ENCODE measurements at places on chromosomes 7 and 10.

GRCh38 chr7:83280671-83281070 lies 118.0 kb upstream of the PCLO start:
- no peaks in the 10 kb centered on the region for H3K27me3 ChIP-seq
- H3K4me3 ChIP-seq = no peak overlapping the region
- H3K36me3 ChIP-seq = no peaks in the 10 kb centered on the region
- H3K4me1 ChIP-seq = no peaks in the 10 kb centered on the region
- DNase-seq = no peak
- H3K27ac ChIP-seq = no peak overlapping the region

DNA sequence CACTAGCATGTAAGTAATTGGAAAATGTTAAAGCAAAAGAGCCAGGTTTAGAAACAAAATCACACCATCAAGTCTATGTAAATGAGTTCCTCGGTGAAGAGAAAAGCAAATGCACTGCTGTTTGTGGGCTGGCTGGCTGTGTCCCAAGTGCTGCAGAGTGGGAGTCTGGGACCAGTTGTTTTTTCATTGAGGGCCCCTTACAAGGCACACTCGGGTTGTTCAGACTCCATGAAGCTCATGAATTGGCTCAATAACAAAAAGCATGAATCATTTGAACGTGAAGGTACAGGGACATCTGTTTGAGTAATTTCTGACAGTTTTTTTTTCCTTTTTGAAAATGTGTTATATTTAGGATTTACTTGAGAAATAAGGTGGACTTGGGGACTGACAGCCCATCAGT lies 28.0 kb downstream of the GRK5 start:
- no peak overlapping the region for H3K4me3 ChIP-seq
- H3K27ac ChIP-seq = peak overlapping the region; percentile 90

GRCh38 chr7:151460474-151460855 lies 20.5 kb upstream of the CRYGN start:
- peak overlapping the region; percentile 60 for H3K4me3 ChIP-seq
- H3K27ac ChIP-seq = peak overlapping the region; percentile 95
- H3K27me3 ChIP-seq = no peaks in the 10 kb centered on the region
- peaks cover 23% of the 10 kb centered on the region for H3K4me1 ChIP-seq
- H3K36me3 ChIP-seq = peaks cover 31% of the 10 kb centered on the region

GRCh38 chr10:122911889-122912484 lies 1.6 kb downstream of the FAM24A start:
- no peak overlapping the region for H3K4me3 ChIP-seq
- H3K27me3 ChIP-seq = peaks cover 11% of the 10 kb centered on the region
- no peaks in the 10 kb centered on the region for H3K36me3 ChIP-seq
- H3K27ac ChIP-seq = no peak overlapping the region
- DNase-seq = peak; percentile 89

GRCh38 chr10:15106352-15107013 lies 9.3 kb downstream of the RPP38 start:
- peak overlapping the region; percentile 21 for H3K27ac ChIP-seq
- no peaks in the 10 kb centered on the region for H3K27me3 ChIP-seq
- peaks cover 32% of the 10 kb centered on the region for H3K36me3 ChIP-seq
- no peak overlapping the region for H3K4me3 ChIP-seq
- no peaks in the 10 kb centered on the region for H3K4me1 ChIP-seq

DNA sequence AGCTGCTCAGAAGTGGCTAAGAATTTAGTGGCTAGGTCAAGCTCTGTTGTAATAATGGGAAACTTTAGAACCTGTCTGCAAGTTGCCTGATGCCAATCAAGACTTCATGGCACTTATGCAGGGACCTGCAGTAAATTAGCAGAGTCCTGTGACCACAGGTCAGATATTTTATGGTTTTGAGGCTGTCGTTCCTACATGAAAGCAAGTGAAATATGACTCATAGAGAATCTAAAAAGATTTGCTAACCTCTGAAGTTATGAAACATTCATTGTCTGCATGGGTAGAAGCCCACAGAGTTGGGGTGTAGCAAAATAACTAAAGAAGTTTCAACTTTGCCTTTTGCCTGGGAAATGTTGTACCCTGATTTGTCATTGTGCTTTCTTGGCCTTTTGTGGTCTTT lies 32.3 kb downstream of the SLC39A12 start:
- no peaks in the 10 kb centered on the region for H3K36me3 ChIP-seq
- H3K27me3 ChIP-seq = no peaks in the 10 kb centered on the region
- no peak for DNase-seq
- peaks cover 2% of the 10 kb centered on the region for H3K4me1 ChIP-seq

DNA sequence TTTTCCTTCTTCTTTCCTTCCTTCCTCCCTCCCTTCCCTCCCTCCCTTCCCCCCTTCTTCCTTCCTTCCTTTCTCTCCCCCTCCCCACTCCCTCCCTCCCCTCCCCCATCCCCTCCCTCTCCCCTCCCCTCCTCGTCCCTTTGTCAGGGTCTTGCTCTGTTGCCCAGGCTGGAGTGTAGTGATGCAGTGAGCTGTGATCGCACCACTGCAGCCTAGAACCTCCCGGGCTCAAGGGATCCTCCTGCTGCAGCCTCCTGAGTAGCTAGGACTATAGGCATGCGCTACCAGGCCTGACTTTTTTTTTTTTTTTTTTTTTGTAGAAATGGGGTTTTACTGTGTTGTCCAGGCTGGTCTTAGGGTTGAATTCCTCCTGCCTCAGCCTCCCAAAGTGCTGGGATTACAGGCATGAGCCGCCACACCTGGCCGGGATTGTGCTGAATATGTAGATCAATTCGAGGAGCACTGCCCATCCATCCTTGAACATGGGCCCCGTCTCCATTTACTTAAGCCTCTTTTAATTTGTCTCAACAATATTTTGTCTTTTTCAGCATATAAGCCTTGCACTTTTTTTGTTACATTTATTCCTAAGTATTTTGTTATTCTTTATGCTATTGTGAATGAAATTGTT lies 23.4 kb downstream of the GRIFIN start:
- no peak overlapping the region for H3K27ac ChIP-seq
- peaks cover 2% of the 10 kb centered on the region for H3K36me3 ChIP-seq
- peaks cover 6% of the 10 kb centered on the region for H3K4me1 ChIP-seq
- H3K4me3 ChIP-seq = no peak overlapping the region
- H3K27me3 ChIP-seq = peaks cover 2% of the 10 kb centered on the region

GRCh38 chr10:73997461-73997786 lies 492 bp upstream of the VCL start:
- H3K4me3 ChIP-seq = peak overlapping the region; percentile 90
- H3K36me3 ChIP-seq = peaks cover 6% of the 10 kb centered on the region
- H3K27me3 ChIP-seq = no peaks in the 10 kb centered on the region
- H3K27ac ChIP-seq = peak overlapping the region; percentile 96

DNA sequence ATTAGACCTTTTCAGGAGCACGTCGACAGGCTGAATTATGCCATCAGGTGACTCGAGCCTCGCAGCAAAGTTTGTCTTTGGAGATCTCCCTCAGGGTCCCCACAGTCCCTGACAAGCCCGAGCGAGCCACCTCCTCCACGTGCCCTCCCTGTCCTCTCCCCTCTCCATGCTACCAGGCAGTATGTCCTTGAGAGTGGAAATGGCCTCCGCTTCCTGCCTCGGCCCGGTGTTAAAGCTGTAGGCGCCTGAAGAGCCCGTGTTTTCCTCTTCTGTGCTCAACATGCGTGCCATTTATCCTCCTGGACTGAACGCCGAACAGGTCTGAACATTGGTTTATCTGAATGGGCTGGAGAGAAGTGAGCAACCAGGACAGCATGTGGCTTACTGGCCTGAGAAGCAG lies 82.6 kb downstream of the GPR26 start:
- DNase-seq = no peak
- no peak overlapping the region for H3K27ac ChIP-seq
- H3K4me1 ChIP-seq = peaks cover 5% of the 10 kb centered on the region
- no peak overlapping the region for H3K4me3 ChIP-seq

DNA sequence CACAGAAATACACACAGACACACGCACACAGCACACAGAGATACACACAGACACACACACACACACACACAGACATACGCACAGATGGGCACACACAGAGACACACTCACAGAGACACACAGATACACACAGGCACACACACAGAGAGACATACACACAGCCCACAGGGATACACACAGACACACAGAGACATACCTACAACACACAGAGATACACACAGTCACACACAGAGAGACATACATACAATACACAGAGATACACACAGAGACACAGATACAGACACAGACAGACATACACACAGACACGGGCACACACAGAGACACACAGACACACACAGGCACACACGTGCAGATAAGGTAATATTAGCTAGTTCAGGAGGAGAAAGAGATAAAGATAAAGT lies 76.9 kb downstream of the EGFR start:
- no peaks in the 10 kb centered on the region for H3K27me3 ChIP-seq
- peaks cover 56% of the 10 kb centered on the region for H3K4me1 ChIP-seq
- H3K36me3 ChIP-seq = no peaks in the 10 kb centered on the region
- no peak overlapping the region for H3K4me3 ChIP-seq
- H3K27ac ChIP-seq = no peak overlapping the region

- H3K27ac ChIP-seq = peak within 1 kb of the TSS; percentile 95
- H3K4me3 ChIP-seq = peak within 1 kb of the TSS; percentile 82
- H3K36me3 ChIP-seq = no peaks in the 10 kb centered on the region
- peak; percentile 77 for DNase-seq
Measured at GRCh38 chr7:99143853-99144672, at the start of gene SMURF1. SMURF1 (minus strand) TSS chr7:99144108; CDS start chr7:99143780, 328 bp downstream.

DNA sequence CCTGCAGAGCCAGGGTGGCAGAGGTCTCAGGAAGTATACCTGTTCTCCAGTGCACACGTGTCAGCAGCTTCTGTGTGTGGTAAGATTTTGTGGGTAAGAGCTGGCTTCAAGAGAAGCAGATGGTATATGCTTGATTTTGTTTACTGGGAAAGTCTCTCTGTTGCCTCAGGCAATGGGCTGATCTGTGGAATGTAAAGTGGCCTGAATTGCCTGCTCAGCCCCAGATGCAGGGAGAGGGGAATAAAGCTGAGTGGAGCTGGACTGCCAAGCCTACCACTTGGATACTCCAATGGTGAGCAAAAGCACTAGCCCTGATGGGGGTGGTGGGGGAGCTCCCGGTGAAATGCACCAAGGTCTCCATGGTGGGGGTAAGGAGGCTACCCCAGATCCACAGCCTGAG lies 156.1 kb downstream of the WDR11 start:
- no peak overlapping the region for H3K4me3 ChIP-seq
- H3K27ac ChIP-seq = no peak overlapping the region
- peaks cover 34% of the 10 kb centered on the region for H3K36me3 ChIP-seq
- DNase-seq = no peak

- no peaks in the 10 kb centered on the region for H3K36me3 ChIP-seq
- no peaks in the 10 kb centered on the region for H3K27me3 ChIP-seq
- peak overlapping the region; percentile 98 for H3K27ac ChIP-seq
- no peak for DNase-seq
- peaks cover 68% of the 10 kb centered on the region for H3K4me1 ChIP-seq
Measured at GRCh38 chr10:110409926-110410325, 87.8 kb upstream of the DUSP5 start.

DNA sequence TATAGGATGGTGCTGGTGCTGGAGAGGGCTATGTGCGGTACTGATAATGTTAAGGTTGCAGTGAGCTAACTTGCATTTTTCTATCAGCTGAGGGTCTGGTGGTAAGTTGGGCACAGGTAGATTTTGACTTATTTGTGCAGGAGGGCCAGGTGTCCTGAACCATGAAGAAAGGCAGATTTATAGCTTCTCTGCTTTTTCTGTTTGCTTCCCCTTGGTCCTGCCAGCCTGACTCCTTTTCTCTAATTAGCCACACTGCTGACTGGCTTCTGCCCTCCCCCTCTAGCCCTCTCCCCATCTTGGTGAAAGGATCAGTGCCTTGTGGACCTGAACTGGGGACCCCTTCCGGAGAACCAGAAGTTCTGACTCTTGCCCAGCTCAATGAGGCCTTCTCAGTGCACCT lies 40.8 kb upstream of the STEAP4 start:
- no peak overlapping the region for H3K4me3 ChIP-seq
- H3K27me3 ChIP-seq = peaks cover 6% of the 10 kb centered on the region
- peaks cover 22% of the 10 kb centered on the region for H3K4me1 ChIP-seq
- H3K36me3 ChIP-seq = no peaks in the 10 kb centered on the region
- no peak overlapping the region for H3K27ac ChIP-seq
- DNase-seq = no peak

DNA sequence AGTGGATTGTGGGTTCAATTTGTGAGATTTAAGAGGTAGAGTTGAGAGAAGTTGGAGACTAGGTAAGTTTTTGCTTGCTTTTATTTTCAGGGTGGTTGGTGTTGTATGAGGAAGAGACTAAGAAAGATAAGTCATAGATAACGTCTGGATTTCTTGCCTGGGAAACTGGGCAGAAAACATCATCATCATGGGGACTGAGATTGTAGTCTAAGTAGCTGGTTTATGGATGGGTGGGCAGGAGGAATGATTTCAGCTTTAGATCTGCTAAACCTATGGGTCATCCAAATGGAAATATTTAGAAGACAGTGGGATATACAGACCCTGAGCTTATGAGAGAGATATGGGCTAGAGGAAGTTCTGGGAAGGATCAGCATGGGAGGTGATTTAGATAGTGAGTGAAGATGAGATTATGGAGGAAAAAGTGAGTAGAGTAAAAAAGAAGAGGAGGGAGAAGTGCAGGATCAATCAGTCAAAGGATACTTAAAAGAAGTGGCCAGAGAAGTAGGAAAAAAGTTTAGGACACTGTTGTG lies 169.8 kb downstream of the WNT2 start:
- DNase-seq = no peak
- peaks cover 12% of the 10 kb centered on the region for H3K4me1 ChIP-seq

DNA sequence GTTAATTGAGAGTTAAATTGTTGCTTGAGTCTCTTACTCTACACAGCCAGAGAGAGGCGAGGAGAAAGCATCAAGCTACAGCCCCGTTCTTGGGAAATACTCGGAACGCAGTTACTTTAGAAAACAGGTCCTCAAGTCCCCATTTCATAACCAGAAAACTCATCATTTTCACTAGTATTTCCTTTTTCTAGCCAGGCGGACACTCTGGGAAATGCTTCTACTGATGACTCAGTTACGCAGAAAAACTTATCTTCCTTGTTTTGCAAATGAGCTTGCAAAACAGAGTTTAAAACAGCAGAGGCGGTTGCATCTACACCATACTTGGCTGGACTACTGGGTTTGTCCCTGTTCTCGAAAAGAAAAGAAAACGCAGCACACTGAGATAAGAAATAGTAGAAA lies 111.4 kb upstream of the FGFR2 start:
- DNase-seq = no peak
- no peak overlapping the region for H3K27ac ChIP-seq
- H3K36me3 ChIP-seq = peaks cover 4% of the 10 kb centered on the region

DNA sequence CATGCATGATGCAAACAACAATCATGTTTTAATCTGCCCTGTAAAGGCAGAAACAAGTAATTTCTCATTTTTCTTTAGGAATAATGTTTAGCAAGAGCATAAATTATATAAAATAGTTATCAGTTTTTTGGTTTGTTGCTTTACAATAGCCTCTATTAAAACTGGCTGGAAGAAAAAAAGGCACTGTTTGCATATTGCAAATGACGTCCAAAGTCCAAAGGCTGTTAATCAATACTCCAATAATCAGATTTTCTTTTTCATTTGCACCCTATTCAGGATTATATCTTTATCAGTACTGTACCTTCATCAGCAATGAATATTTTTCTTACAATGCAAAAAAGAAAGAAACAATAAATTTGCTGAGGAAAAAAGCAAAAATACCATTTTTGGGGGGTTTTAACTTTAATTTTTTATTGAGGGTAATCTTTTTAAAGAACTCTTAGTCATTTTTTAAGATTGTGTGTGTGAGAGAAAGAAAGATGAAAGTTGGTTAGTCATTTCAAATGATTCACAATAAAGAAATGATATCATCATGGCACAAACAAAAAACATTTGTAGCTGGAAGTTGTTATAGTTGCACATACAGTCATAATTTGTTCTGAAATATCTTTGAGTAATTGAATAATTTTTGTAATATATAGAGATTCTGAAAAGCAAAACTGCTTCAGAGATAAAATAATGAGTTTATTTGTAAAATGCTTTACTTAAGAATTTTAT lies 44.4 kb upstream of the AKR1C2 start:
- DNase-seq = no peak
- no peak overlapping the region for H3K4me3 ChIP-seq
- H3K27ac ChIP-seq = no peak overlapping the region
- H3K27me3 ChIP-seq = no peaks in the 10 kb centered on the region

Measured in mesothelial cell of epicardium (in vitro differentiated cells).